ENCODE measurements at places on chromosomes 7 and 10.

- no peak for DNase-seq
Measured at GRCh38 chr10:26486990-26487850, 49.1 kb downstream of the APBB1IP start.

DNA sequence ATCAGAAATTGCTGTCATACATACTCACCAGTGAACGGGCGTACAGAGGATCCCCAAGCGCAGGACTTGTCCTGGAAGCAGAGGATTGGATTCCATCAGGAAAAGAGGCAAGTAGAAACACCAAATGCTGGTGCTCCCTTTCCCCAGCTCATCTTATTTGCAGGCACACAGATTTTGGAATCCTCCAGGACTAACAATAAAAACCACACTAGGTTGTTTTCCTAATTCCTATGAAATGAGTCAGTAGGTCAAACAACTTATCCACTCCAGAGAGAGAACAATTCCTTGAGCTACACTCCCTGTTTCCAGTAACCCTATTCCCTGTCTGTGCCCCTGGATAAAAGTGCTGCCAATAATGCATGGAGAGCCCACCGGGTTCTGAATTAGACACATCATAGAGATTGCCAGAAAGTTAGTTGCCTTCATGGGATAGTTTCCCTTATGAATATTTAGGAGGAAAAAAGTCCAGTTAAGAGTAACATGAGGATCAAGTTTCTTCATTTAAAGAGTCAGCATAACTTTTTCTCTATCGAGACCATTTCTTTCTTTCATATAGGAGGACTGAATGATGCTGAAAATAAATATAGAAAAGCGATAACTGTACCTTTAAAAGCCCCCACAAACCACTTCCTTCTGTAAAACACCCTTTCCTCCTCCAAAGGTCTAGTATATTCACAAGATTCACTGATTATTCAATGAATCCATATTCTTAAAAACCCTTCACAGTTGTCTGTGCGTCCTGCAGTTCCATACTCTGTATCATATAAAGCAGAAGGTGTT lies 178.3 kb upstream of the KLF14 start:
- no peak for DNase-seq

GRCh38 chr10:30902621-30903396 lies 128.9 kb downstream of the ZNF438 start:
- DNase-seq: no peak

GRCh38 chr7:99457650-99458493 lies 8.1 kb downstream of the ATP5MF start:
- DNase-seq: no peak

- DNase-seq: no peak
Measured at GRCh38 chr10:89164080-89164479, 43.0 kb downstream of the CH25H start.

GRCh38 chr7:122633472-122633871 lies 65.4 kb downstream of the RNF133 start:
- no peak for DNase-seq

Measured in mesenteric fat pad (tissue), 1 donor.